A549 treated with dexamethasone at 1 μM for 4 hours (cell line): ENCODE measurements at places on chromosomes 6 and 20. TPM values are rescaled to one million over a fixed set of nuclear protein-coding genes. Genes with fewer than 3 reads are reported as not detected.

CDSN gene
- total RNA-seq, result 0.04 to 0.08 TPM (median 0.06 TPM) in 4 of 5 replicates, not detected in the other

NCR2 gene
- not detected in 5 replicates for total RNA-seq

SNRNP48 gene
- total RNA-seq, result 7.5 to 10.6 TPM (median 9.7 TPM) in 5 replicates

UST gene
- total RNA-seq, result 5.1 to 6.7 TPM (median 5.5 TPM) in 5 replicates

ULBP2 gene
- 3.5 to 4.2 TPM (median 3.8 TPM) in 5 replicates for total RNA-seq

SSTR4 gene
- 0.43 to 1.1 TPM (median 0.64 TPM) in 5 replicates for total RNA-seq

PTCHD4 gene
- 0.02 to 0.06 TPM (median 0.04 TPM) in 4 of 5 replicates, not detected in the other for total RNA-seq

MAP3K5 gene
- 1.7 to 2.6 TPM (median 2.2 TPM) in 5 replicates for total RNA-seq

GPR63 gene
- 0.30 to 0.47 TPM (median 0.36 TPM) in 5 replicates for total RNA-seq

TNF gene
- 0.06 TPM in 1 of 5 replicates, not detected in the others for total RNA-seq

RSPH4A gene
- total RNA-seq, result 0.14 to 0.35 TPM (median 0.19 TPM) in 5 replicates

TRIM15 gene
- total RNA-seq, result not detected in 5 replicates

HLA-DPB1 gene
- total RNA-seq, result not detected in 5 replicates

SRSF6 gene
- 106 to 114 TPM (median 112 TPM) in 5 replicates for total RNA-seq

PNPLA1 gene
- 0.03 TPM in 1 of 5 replicates, not detected in the others for total RNA-seq

COQ3 gene
- 9.3 to 13.3 TPM (median 10.7 TPM) in 5 replicates for total RNA-seq

ENPP1 gene
- total RNA-seq, result 1.3 to 2.0 TPM (median 1.6 TPM) in 5 replicates

KCNK17 gene
- total RNA-seq, result not detected in 5 replicates

MYBL2 gene
- total RNA-seq, result 69.4 to 92.2 TPM (median 84.8 TPM) in 5 replicates

ADA gene
- total RNA-seq, result 49.6 to 60.7 TPM (median 56.3 TPM) in 5 replicates

ATP5F1E gene
- 77.2 to 163 TPM (median 78.1 TPM) in 5 replicates for total RNA-seq

ULBP1 gene
- 0.76 to 1.4 TPM (median 1.0 TPM) in 5 replicates for total RNA-seq

TNXB gene
- total RNA-seq, result 0.33 to 0.85 TPM (median 0.53 TPM) in 5 replicates

HINT3 gene
- total RNA-seq, result 5.2 to 6.5 TPM (median 5.5 TPM) in 5 replicates

TMEM244 gene
- not detected in 5 replicates for total RNA-seq

SOD2 gene
- 179 to 209 TPM (median 184 TPM) in 5 replicates for total RNA-seq

BPIFB1 gene
- 0.06 to 0.16 TPM (median 0.15 TPM) in 3 of 5 replicates, not detected in the others for total RNA-seq

HLA-DQA1 gene
- not detected in 5 replicates for total RNA-seq

BTNL2 gene
- not detected in 5 replicates for total RNA-seq

FAXC gene
- total RNA-seq, result 6.3 to 7.8 TPM (median 7.2 TPM) in 5 replicates

MCHR2 gene
- not detected in 5 replicates for total RNA-seq

TAAR8 gene
- total RNA-seq, result not detected in 5 replicates

TPX2 gene
- 106 to 121 TPM (median 111 TPM) in 5 replicates for total RNA-seq

HUS1B gene
- 0.12 to 0.39 TPM (median 0.29 TPM) in 5 replicates for total RNA-seq

ASIP gene
- not detected in 5 replicates for total RNA-seq

JPH2 gene
- 5.8 to 9.0 TPM (median 6.8 TPM) in 5 replicates for total RNA-seq

ZKSCAN8 gene
- total RNA-seq, result 3.2 to 6.5 TPM (median 5.2 TPM) in 5 replicates

SLC17A1 gene
- 0.09 TPM in 1 of 5 replicates, not detected in the others for total RNA-seq
